Fibroblast of upper back skin (primary cell): ENCODE measurements at places on chromosomes 16 and 17.
A peak's percentile ranks its signal among the peaks of the same experiment; 100 is the strongest.

DNA sequence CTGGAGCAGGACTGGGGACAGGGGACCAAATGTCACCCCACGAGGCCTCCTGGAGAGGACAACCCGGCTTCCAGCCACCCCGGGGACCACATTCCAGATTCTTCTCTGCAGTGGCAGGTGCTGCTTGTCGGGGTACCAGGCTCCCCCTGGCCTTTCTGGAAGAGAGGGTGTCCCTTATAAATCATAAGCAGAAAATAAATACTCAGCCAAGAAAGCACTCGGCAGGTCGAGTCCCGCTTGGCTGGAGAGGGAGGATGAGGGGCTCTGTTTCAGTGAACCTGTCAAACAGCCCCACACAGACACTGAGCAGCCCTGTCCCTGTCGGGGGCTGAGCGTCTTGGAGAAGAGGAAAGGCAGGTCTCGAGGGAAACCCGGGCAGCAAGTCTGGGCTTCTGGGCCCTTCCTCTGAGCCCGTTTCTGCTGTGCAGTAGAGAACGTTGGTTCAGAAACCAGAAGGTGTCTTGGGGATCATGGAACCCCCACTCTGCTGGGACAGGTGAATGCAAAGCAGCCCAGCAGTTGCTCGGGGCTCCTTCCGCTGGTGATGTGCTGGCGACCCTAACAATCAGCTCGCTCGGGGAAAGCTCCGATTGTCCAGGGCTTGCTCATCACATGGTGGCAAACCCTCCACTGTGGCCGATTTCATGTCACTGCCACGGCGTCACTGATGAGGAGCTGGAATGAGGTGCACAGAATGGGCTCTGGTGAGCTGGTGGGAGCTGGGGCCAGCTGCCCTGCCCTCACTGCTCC is 36.6 kb downstream of the COX4I1 start:
- DNase-seq, result no peak

- peak; percentile 23 for DNase-seq
Observed at GRCh38 chr17:13194887-13195286, 177.1 kb upstream of the ELAC2 start.

GRCh38 chr16:47565454-47565853 is 104.3 kb downstream of the PHKB start:
- peak; percentile 20 for DNase-seq

DNA sequence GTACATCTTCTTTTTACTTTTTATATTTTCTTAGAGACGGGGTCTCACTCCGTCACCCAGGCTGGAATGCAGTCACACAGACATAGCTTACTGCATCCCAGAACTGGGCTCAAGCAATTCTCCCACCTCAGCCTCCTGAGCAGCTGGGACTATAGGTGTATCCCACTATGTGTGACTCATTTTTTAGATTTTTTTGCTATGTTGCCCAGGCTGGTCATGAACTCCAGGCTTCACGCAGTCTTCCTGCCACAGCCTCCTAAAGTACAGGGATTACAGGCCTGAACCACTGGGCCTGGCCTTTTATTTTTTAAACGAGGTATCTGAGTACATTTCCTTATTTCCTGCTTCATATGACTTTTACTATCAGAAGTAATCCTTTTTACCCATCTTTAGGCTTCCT is 48.0 kb downstream of the GLG1 start:
- no peak for DNase-seq

- DNase-seq, result peak; percentile 96
Observed at GRCh38 chr16:57341441-57342303, 16.9 kb upstream of the CCL22 start.

DNA sequence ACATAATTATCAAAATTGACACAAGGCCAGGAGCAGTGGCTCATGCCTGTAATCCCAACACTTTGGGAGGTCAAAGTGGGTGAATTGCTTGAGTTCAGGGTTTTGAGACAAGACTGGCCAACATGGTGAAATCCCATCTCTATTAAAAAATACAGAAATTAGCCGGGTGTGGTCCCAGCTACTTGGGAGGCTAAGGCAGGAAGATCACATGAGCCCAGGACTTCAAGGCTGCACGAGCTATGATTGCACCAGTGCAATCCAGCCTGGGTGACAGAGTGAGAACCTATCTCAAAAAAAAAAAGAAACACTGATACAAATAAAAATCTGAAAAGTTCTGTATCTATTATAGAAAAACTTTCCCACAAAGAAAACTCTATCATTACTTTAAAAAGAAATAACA is 15.5 kb downstream of the MYH10 start:
- no peak for DNase-seq

- DNase-seq, result peak; percentile 67
Observed at GRCh38 chr16:4097826-4098240, 18.4 kb downstream of the ADCY9 start.

GRCh38 chr16:84884596-84885341 is 65.0 kb downstream of the CRISPLD2 start:
- no peak for DNase-seq

- peak; percentile 34 for DNase-seq
Observed at GRCh38 chr17:55722016-55722736, 488 bp downstream of the TMEM100 start.
